ENCODE measurements at places on chromosomes 11 and 22.

- no peak for DNase-seq
Observed at GRCh38 chr11:4748438-4748837, 21.3 kb downstream of the OR51F1 start.

GRCh38 chr22:21725956-21726649 is 9.5 kb downstream of the YPEL1 start:
- no peak for DNase-seq

GRCh38 chr11:27571154-27571810 is 64.7 kb upstream of the LIN7C start:
- no peak for DNase-seq

GRCh38 chr11:62574363-62575071 is 826 bp upstream of the EEF1G start:
- no peak for DNase-seq

GRCh38 chr11:122808478-122808869 is 29.8 kb upstream of the CRTAM start:
- no peak for DNase-seq

- no peak for DNase-seq
Observed at GRCh38 chr22:49019737-49020713, 807.6 kb downstream of the BRD1 start.

- no peak for DNase-seq
Observed at GRCh38 chr11:120027546-120028180, 110.2 kb downstream of the TRIM29 start.

GRCh38 chr11:128755564-128755963 is 61.7 kb downstream of the FLI1 start:
- DNase-seq: no peak

DNA sequence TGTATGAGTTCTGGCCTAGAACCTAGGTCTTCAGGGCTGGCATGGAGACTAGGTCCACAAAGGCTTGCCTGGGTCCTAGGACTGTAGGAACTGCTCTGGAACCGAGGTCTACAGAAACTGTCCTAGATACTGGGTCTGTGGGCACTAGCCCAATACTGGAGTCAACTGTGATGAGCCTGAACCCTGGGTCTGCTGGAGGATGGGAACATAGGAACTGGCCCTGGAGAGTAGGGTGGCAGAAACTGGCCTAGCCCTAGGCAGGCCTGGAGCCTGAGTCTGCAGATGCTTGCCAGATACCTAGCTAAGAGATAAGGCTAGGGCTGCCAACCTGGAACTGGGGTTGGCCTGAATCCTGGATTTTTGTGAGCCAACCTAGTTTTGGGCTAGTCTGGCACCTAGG is 19.2 kb upstream of the GLYATL2 start:
- no peak for DNase-seq

DNA sequence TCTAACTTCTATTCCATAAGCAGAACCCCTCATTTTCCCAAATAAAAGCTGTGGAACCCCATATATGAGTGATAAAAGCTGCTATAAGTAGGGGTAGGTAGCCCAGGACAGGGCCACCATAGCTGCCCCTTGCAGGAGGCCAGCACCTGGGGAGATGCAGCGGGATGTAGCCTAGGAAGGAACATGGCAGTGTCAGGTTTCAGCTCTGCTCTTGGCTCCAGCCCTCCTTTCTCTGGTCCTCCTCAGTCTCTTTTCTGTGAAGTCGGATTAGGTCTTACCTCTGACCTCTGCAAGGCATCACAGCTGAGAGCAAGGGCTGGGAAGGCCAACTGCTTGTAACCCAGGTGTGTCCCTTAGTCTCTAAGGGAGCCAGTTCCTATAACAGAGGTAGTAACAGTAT is 135.6 kb downstream of the NAV2 start:
- no peak for DNase-seq

DNA sequence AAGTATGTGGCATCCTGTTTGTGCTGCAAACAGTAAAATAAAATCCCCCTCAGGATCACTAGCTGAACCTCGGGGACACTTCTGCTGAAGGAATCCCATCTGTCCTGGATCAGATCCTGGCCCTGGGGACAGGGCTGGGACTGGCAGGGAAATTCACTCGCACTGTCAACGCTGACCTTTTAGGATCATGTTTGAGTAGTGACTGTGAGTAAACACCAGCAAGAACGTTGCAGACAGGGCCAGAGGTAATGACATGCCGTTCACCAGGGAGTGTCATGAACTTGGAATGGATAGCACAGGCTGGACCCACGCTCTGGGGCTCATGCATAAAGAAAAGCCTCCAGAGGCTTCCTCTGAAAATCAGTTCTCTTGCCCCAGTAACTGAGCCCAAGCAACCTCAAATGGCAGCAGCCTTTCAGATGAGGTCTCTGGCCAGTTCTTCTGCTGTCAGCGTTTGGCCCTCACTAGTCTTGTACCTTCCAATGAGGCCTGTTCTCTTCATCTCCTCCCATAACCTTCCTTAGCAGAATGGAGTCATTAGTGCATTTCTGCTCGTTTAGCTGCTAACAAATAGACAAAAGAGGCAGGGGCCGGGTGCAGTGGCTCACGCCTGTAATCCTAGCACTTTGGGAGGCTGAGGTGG is 51.0 kb upstream of the BARX2 start:
- no peak for DNase-seq

DNA sequence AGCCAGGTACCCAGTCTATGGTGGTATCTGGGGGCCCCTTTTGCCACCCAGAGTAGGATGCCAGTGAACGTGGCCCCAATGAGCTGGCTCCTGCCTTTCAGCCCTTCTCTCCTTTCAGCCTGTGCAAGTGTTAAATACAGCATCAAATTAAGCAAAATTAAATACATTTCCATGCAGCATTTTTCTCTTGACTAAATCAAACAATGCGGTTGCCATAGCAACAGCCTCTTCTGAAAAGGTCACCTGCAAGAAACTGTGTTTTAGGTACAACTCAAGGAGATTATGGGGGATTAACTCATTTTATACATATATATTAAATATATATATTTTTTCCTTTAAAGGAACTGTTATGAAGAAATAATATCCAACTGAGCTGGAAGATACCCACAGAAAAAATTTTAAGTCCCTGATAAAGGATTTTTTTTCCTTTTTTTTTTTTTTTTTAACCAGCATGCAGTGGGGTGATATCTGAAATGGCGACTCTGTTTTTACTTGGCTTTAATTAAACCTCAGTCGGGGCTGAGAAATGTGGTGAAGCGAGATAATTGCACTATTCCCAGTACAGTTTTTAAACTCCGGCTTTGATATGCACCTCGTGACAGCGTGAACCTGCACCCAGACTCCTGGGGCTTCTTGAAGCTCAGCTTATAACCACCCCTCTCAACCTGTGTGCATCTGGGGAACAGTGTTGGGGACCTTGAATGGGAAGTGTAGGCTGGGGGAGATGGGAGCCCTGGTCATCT is 115.3 kb downstream of the PKNOX2 start:
- DNase-seq: no peak

DNA sequence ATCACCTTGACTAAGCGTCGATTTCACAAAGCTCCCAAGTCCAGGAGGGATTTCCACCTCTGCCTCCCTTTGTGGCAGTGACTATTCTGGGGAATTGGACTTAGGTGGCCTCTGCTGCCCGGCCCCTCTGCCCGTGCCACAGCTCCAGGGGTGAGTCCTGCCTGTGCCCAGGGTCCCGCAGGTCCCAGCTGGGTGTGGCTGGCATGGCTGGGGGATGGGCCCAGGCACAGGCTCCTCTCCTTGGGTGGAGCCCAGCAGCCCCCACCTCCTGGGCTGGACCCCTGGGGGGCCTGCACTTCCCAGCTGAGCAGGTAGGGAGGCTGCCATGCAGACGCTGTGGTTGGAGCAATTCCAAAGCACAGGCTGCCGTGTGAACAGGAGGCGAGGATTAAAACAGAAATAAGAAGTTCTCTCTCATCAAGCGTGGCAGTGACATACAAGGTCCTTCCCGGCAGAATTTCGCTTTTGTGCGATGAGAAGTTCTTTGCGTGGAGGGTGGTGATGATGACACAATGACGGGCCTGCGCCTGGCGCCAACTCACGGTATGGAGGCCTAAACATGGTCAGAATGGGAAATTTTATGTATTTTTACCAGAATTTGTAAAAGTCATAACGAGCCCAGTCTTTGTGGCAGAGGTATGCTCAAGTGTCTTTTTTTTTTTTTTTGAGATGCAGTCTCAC is 107.3 kb downstream of the BRD1 start:
- DNase-seq: no peak

DNA sequence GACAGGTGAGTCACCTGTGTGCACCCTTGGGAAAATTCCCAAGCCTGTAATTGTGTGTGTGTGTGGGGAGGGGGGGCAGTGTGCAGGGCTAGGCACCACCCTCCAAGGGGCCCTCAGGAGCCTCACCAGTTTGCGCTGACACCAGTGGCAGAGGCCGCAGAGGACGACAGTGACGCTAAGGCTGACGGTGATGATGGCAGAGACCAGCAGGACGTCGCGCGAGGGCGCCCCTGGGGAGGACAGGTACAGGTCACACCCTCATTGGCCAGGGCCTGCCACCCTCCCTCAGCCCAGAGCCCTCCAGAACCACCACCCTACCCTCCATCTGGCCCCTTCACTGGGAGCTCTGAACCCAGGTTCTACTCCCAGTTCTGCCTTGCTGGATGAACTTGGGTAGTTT is 24.9 kb downstream of the SYT7 start:
- DNase-seq: no peak

DNA sequence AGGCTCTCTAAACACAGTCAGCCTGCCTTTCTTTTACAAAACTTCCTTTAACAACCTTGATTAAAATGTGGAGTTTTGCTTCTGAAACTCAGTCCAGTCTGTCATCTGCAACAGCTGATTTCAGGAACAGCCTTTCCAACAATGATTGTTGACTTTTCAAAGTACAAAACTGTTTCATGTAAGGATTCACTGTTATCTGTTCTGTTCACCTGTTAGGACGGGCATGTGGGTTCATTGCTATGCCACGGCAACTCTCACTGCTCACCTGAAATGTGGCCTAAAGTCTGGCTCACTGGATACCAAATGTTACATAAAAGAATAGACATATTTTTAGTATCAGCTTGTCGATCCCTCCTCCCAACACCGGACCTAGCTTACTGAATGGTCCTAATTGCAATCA is 242.8 kb downstream of the LUZP2 start:
- DNase-seq: no peak

GRCh38 chr22:32130464-32130863 is 28.6 kb downstream of the C22orf42 start:
- DNase-seq: no peak

DNA sequence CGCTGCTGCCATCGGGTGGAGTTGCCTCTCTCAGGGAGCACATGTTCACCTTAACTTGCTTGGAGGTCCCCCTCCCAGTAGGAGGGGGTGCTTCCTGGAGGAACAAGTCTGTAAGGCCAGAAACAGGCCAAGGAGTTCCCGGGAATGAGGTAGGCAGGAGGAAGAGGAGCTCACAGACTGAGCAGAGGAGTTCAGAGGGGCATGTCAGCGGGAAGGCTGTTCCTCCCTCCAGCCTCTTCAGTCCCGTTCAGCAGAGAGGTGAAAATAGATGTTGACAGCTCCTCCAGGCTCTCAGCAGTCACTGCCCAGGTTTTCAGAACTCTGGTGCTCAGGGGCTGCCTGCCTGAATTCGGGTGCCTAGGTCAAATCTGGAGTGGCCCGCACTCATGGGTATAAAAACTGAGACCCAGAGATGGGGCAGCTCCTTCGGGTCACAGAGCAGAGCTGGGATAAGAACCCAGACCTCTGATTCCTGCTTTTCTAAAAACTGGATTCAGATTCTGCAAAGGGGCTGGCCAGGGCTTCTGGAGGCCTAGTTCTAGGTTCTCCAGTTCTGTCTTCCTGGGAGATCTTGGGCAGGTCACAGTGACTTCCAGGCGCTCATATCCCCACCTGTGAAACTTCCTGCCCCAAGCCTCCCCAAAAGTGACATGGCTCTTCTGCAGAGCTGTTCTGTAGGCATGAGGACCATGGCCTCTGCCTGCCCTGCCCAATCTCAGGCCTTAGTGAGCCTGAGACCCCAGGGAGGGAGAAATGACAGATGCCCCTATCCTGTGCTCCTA is 18.3 kb downstream of the ATG16L2 start:
- no peak for DNase-seq

GRCh38 chr11:118046051-118046963 is 30.6 kb upstream of the TMPRSS4 start:
- no peak for DNase-seq

DNA sequence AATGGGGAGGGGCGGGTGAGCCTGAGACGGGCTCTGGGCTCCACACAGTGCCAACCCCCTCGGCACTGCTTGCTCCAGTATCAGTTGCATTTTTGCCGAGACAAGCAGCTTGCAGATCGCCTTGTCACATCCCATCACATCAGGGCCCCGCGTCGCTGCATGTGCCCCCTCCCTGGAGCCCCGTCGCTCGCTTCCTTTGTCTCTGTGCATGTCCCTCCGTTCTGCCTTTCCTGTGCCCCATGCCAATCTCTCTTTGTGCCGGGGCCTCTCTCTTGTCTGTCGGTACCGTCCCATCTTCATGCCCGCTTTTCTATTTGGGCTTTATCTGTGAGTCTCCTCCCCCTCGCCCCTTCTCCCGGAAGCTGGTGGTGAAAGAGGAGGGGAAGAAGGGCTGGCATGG is 202.2 kb downstream of the CEP164 start:
- no peak for DNase-seq

DNA sequence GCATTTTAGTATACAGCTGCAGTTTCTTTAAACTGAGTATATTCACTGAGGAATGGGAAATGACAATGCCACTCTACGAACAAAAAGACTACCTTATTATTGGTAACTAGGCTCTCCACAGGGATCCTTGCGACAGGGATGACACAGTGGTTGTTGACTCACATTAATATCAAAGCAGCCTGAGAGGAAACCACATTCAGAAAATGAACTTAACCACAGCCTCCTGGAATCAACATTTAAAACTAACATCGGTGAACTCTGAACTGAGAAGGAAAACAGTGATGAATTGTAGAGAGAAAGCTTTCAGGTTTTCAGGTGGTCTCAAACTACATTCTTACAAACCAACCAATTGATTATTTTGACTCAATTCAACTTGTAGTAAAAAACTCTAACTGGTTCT is 90.3 kb upstream of the MTMR2 start:
- no peak for DNase-seq

DNA sequence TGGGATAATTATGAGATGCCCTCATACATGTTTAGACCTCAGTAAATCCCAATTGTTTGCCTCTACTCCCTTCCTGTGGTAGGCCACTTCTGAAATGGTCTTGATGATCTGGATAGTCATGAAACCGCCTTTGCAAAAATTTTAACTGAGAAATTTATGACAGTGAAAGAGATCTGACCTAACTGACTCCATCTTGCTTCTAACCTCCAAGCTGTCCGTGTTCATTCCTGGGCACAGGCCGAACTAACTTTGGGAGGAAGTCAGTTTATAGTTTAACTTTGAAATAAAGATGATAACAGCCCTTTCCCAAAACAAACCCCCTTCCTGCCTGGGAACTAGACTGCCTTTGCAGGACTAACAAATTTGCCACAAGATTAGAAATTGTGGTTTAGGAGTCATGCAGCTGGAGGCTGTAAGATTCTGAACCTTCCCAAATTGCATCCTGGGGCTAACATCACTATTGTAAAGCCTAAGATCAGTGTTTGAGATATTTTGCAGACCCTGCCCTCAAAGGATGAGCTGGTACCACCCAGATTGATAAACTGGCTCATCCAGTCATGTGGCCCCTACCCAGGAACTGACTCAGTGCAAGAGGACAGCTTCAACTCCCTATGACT is 19.9 kb upstream of the CTR9 start:
- DNase-seq: no peak

GRCh38 chr22:45752036-45752435 is 80.4 kb downstream of the ATXN10 start:
- DNase-seq: no peak

GRCh38 chr11:71454470-71455113 is 1.6 kb downstream of the NADSYN1 start:
- DNase-seq: no peak

Data from GOT3 (cell line).